ENCODE measurements at places on chromosomes 4 and X. TPM values are rescaled to one million over a fixed set of nuclear protein-coding genes. Genes with fewer than 3 reads are reported as not detected.
A peak's percentile ranks its signal among the peaks of the same experiment; 100 is the strongest.

GRCh38 chr4:166655231-166655630 is 579.1 kb downstream of the SPOCK3 start:
- DNase-seq: no peak
- no peaks in the 10 kb centered on the region for H3K36me3 ChIP-seq
- no peaks in the 10 kb centered on the region for H3K4me1 ChIP-seq
- H3K27ac ChIP-seq: no peak overlapping the region
- no peak overlapping the region for H3K4me3 ChIP-seq

- no peak overlapping the region for H3K27ac ChIP-seq
- no peaks in the 10 kb centered on the region for H3K36me3 ChIP-seq
- no peak overlapping the region for H3K4me3 ChIP-seq
- H3K4me1 ChIP-seq: no peaks in the 10 kb centered on the region
- no peaks in the 10 kb centered on the region for H3K27me3 ChIP-seq
- DNase-seq: peak; percentile 10
Measured at GRCh38 chr4:130080872-130081451, 985.0 kb downstream of the C4orf33 start.

DNA sequence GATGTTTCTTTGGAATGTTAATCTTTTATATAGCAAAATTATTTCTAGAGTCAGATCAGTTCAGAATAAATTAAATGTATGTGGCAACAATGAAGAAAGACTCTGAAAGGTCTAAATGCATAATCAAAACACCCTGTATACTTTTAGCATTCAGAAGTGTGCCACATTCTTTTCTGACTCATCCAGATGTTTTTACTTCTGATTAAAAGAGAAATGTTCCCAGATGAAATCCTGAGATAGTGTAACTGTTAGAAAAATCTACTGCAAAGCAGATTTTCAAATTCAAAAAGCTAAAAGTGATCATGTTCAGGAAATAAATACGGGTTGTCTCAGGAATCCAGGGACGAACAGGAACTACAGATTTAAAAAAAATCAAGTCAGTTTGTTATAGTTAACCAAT is 241.4 kb downstream of the GRIA3 start:
- DNase-seq: no peak
- no peak overlapping the region for H3K4me3 ChIP-seq
- no peaks in the 10 kb centered on the region for H3K36me3 ChIP-seq
- H3K4me1 ChIP-seq: no peaks in the 10 kb centered on the region
- no peak overlapping the region for H3K27ac ChIP-seq

DNA sequence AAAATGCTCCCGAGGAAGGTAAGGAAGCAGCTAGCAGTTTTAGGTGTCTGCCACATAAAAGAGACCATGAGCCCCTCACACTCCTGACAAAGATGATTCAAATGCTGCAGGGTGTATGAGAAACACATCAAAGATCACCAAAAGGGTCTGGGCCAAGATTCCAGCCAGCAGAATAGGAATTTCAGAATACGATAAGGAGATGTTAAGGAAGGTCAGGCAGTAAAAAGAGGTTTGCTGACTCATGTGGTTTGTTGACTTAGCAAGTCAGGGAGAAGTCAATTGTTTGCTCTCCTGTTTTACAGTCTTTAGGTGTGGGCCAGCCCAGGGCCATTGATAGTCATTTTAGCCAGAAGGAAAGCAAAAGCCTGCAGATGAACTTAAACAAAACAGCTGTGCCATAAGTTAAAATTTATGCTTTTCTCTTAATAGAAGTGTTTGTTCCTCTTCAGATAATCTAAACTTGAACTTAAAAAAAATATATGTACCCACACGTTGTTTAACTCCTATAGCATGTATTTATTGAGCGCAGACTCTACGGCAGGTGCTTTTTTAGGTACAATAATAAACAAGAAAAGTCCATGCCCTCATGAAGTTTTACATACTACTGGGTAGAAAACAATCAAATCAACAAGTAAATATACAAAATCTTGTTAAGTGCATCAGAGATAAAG is 115.6 kb downstream of the CAMK2D start:
- H3K27me3 ChIP-seq: no peaks in the 10 kb centered on the region
- no peak overlapping the region for H3K4me3 ChIP-seq
- peaks cover 50% of the 10 kb centered on the region for H3K4me1 ChIP-seq
- peak overlapping the region; percentile 67 for H3K27ac ChIP-seq
- H3K36me3 ChIP-seq: no peaks in the 10 kb centered on the region

DNA sequence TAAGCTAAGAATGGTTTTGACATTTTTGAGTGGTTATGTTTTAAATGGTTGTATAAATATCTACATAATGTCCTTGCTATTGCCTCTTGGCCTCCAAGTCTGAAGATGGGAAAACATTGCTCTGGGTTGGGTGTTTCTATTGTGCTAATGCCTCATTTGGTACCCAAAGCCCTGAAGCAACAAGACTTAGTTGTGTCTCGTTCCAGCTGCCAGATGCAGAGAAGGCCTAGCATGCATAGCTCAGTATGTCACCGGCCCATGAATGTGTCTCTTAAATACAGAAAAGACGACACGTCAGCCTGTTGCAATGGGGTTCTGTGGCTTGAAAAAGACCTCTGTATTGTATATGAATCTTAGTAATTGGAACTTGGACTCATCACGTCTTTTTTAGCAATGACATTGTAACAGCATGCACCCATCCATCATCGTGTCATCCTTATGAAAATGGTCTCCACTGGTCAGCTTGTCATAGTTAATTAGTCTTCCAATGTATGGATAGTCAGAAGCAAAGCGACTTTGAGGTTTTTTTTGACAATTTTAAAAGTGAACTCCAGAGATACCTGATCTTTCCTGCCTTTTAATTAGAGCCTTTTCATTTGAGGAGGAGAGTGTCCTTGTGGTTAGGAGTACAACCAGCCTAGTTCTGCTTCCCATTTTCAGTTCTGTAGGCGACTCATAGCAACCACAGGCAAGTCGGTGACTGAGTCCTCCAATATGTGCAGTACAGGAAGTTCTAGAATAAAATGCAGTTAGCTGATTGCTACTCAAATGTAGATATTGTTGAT is 126.4 kb upstream of the GATB start:
- H3K4me1 ChIP-seq: no peaks in the 10 kb centered on the region
- no peak overlapping the region for H3K4me3 ChIP-seq
- no peaks in the 10 kb centered on the region for H3K36me3 ChIP-seq

DNA sequence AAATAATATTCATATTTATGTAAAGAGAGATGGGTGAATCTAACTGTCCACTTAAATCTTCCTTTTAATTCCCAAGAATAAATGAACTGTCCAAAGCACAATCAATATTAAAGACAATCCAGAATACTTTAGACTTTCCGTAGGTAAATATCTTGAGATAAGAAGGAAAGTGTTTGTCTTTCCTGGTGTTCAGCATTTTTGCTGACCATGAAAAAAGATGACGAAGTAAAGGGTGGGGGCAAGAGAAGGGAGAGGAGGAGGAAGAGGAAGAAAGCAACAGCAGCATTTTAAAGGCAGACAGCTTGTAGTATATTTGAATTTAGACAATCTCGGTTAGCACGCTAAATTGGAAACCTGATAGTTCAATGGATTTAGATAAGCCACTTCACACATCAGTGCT is 498.2 kb downstream of the KCNIP4 start:
- no peaks in the 10 kb centered on the region for H3K4me1 ChIP-seq
- no peaks in the 10 kb centered on the region for H3K36me3 ChIP-seq
- no peak for DNase-seq
- no peaks in the 10 kb centered on the region for H3K27me3 ChIP-seq
- no peak overlapping the region for H3K27ac ChIP-seq

DNA sequence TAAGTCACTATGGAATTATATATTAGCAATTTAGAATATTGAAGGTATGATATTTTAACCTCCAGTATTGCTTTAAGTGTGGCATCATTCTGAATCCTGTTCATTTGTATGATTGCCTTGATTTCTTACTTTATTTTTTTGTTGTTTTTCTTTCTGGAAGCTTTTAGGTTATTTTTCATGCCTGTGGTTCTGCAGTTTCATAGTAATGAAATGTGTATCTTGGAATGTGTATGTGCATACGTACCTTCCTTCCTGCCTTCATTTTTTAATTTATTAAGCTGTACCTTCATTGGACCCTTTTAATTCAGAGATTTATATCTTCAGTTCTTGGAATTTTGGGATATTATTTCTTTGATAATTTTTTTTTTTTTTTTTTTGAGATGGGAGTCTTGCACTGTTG is 22.1 kb downstream of the CPEB2 start:
- no peak overlapping the region for H3K4me3 ChIP-seq
- no peaks in the 10 kb centered on the region for H3K36me3 ChIP-seq
- DNase-seq: no peak

GRCh38 chr4:156981262-156981769 is 9.7 kb upstream of the PDGFC start:
- no peak overlapping the region for H3K4me3 ChIP-seq
- no peak overlapping the region for H3K27ac ChIP-seq
- no peaks in the 10 kb centered on the region for H3K27me3 ChIP-seq
- no peaks in the 10 kb centered on the region for H3K36me3 ChIP-seq
- DNase-seq: no peak

- H3K27ac ChIP-seq: no peak overlapping the region
- no peaks in the 10 kb centered on the region for H3K36me3 ChIP-seq
- H3K4me3 ChIP-seq: no peak overlapping the region
Measured at GRCh38 chr4:71270901-71271300, 67.9 kb upstream of the SLC4A4 start.

DNA sequence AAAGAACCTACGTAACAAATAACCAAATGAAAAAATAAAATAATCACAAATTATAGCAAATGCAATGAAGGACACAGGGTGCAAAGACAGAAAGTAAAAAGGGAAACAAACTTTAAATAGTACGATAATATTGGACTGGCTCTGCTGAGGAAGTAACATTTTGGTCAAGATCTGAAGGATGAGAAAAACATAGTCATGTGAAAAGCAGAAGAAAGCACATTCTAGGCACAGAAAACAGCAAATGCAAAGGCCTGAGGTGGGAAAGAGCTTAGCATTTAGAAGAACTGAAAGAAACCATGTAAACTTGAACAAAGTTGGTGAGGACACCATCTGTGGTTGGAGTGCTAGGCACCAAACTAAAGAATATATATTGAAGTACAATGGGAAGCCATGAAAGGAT is 111.2 kb downstream of the PPP3CA start:
- no peak for DNase-seq
- no peak overlapping the region for H3K4me3 ChIP-seq
- H3K4me1 ChIP-seq: peaks cover 5% of the 10 kb centered on the region
- H3K27me3 ChIP-seq: no peaks in the 10 kb centered on the region
- no peak overlapping the region for H3K27ac ChIP-seq

Gene CCNA2
- total RNA-seq: 15.3 TPM

Gene PRDM5
- 16.8 TPM for total RNA-seq

Gene UGT2B7
- 114 TPM for total RNA-seq

Gene GLUD2
- 15.2 TPM for total RNA-seq

Gene TLR8
- 0.08 TPM for total RNA-seq

Data from hepatocyte (in vitro differentiated cells).